ENCODE measurements at places on chromosomes 3 and 15. TPM values are rescaled to one million over a fixed set of nuclear protein-coding genes. Genes with fewer than 3 reads are reported as not detected.

DNA sequence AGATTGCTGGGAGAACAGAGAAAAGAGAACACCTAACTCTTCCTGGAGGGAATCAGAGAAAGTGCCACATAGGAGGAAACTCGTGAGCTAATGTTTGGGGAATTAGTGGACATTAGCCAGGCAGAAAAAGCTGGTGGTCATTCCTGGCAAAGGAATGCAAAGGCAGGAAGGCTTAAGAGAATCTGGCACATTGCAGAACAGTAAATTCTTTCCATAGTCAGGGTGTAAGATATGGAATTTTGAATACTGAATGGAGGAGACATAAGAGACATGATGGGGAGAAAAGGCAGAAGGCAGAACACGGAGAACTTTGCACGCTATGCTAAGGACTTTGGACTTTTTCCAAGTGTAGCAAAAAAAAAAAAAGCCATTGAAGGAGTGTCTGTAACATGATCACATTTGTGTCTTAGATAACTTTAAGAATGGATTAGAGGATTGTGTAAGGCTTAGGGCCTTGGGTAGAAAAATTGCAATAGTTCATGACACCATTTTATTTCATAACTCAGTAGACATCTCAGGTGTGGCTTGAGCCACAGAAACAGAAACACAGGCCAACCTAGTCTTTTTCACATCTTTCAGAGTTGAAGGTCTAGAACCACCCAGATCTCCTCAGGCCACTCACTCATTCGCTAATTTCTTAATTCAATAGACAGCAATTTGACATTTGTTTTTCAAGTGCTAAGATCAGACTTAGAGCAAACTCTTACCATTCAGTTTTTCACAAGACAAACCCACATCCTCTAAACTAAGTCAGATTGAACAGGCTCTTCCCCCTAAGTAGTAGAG lies 31.2 kb upstream of the CCDC80 start:
- no peak for DNase-seq

DNA sequence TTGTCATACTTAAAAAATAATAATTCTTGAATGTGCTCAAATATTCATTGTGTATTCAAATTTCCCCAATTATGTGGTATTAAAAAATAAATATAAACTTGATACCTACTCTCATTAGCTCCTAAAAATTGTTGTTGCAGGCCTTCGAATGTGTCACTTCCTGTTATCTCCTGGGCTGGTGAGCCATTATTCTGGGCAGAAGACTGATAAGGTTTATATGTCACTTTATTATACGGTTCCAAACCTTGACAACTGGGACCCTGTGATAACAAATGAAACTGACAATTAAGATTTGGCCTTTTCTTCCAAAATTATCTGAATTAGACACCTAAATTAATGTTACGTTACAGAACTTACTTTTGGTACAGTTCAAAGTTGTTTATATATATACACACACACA lies 15.0 kb downstream of the CEP152 start:
- no peak for DNase-seq

- DNase-seq: no peak
These were observed 404.2 kb upstream of the CDIN1 start for GRCh38 chr15:36175186-36175740.

GRCh38 chr3:67090474-67090873 lies 92.4 kb downstream of the KBTBD8 start:
- no peak for DNase-seq

GRCh38 chr3:184449161-184449515 lies 69.3 kb downstream of the CHRD start:
- no peak for DNase-seq

GRCh38 chr15:88256279-88257230 lies at the start of gene NTRK3:
Gene NTRK3 (minus strand): TSS chr15:88256739. CDS start chr15:88256153, 586 bp downstream.
- peak; percentile 10 for DNase-seq

DNA sequence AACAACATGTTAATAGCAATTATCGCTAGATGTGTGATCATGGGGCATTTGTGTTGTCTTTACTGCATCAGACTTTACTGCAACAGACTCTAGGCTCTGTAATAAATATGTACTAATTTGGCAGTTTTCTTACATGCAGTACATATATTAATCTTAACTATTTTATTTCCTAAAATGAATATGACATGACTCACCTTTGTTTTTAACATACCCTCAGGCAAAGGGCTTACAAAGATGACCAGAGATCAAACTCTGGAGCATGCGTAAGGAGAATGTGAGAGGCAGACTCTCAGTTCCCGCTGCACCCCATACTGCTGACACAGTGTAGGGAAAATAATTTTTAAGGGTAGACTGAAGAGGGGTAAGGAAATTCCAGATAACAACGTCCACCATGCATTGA lies 7.2 kb upstream of the FAM174B start:
- DNase-seq: no peak

GRCh38 chr3:114205541-114205940 lies 26.7 kb upstream of the DRD3 start:
- no peak for DNase-seq

DNA sequence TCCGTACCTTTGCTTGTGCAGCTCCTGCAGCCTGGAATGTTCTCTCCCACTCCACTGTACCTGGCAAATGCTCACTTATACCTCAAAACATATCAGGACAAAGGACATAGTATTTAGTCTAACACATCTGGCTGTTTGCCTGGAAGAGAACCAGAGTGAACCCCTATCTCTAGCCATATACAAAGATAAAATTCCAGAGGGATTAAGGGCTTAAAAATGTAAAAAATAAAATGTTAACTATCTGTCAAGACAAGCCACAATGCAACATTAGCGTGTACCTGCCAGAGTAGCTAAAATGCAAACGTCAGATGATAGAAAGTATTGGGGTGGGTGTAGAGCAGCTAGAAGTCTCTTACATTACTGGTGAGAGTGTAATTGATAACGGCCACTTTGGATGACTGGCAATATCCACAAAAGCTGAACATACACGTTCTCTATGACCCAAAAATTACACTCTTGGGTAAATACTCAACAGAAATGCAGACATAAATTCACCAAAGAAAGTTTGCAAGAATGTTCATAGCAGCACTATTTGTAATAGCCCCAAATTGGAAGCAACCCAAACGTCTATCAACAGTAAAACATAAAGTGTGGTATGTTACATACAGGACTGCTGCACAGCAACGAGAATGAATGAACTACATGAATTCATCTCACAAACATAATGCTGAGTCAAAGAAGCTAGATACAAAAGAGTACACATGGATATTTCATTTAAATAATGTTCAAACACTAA lies 18.2 kb upstream of the ADPGK start:
- DNase-seq: no peak

DNA sequence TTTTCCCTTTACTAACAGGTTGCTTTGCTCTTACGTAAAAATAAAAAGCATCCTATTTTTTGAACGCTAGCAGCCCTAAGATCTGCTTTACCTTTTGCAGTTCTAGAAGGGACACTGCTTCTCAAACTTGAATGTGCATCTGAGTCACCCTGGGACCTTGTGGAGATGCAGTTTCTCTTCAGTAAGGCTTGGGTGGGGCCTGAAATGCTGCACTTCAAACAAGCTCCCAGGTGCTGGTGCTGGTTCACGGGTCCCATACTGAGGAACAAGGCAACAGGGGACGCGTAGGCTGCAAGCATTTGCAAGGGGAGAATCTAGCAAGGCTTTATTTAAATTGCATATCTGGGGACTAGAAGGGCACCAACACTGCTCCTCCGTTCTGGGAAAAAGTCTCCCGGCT lies 30.0 kb downstream of the MB21D2 start:
- no peak for DNase-seq

GRCh38 chr3:34008836-34009809 lies 210.7 kb downstream of the PDCD6IP start:
- no peak for DNase-seq

- no peak for DNase-seq
These were observed 189.3 kb downstream of the NECTIN3 start for GRCh38 chr3:111260878-111261277.

DNA sequence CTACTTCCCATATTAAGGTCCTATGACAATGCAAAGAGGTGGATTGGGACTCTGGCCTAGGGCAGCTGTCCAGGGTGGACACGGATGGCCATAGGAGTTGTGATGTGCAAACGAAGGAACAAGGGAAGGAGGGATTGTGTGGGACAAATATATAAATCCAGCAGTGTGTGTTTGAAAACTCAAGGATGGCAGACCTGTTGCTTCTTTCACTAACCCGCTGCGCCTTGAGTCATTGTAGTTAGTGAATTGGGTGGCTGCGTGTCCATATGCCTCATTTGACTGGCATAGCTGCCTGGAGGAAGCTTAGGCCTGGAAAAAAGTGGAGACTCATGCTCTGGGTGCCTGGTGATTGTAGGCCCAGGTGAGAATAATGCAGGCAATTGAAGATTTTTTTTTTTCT lies 334.7 kb downstream of the THSD4 start:
- DNase-seq: no peak

DNA sequence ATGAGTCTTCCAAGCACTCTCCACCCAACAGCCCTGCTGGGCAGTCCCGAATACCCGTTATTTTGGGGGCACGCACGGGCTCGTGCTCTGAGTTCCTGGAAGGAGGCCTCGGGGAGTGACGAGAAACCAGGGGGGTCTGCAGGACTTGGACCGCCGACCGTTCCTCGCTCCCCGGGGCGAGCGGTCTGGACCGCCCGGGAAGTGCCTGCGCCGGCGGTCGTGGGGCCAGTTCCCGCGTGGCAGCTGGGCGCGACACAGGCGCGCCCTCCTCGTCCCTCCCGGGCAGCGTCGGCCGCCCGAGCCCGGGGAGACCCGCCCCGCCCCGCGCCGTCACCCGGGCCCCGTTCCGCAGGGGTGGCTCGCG lies 387 bp downstream of the GNB4 start:
- DNase-seq: no peak

- DNase-seq: no peak
These were observed 45.9 kb upstream of the SLC22A13 start for GRCh38 chr3:38219609-38220197.

- DNase-seq: no peak
These were observed 29.9 kb upstream of the IL16 start for GRCh38 chr15:81166636-81167305.

GPR171 gene
- polyA plus RNA-seq: 0.75 TPM

TIPARP gene
- polyA plus RNA-seq: 25.9 TPM

IL1RAP gene
- 2.3 TPM for polyA plus RNA-seq

PLA1A gene
- polyA plus RNA-seq: 0.28 TPM

PAQR5 gene
- polyA plus RNA-seq: not detected

CPLX3 gene
- 0.60 TPM for polyA plus RNA-seq

MAP1A gene
- polyA plus RNA-seq: 0.03 TPM

SERINC4 gene
- not detected for polyA plus RNA-seq

FOXB1 gene
- not detected for polyA plus RNA-seq

SLC38A3 gene
- 0.17 TPM for polyA plus RNA-seq

EPHA3 gene
- not detected for polyA plus RNA-seq

HPS3 gene
- polyA plus RNA-seq: 28.9 TPM

Measured in B cell (primary cell).